ENCODE measurements at places on chromosomes 13 and 19.
A peak's percentile ranks its signal among the peaks of the same experiment; 100 is the strongest.

DNA sequence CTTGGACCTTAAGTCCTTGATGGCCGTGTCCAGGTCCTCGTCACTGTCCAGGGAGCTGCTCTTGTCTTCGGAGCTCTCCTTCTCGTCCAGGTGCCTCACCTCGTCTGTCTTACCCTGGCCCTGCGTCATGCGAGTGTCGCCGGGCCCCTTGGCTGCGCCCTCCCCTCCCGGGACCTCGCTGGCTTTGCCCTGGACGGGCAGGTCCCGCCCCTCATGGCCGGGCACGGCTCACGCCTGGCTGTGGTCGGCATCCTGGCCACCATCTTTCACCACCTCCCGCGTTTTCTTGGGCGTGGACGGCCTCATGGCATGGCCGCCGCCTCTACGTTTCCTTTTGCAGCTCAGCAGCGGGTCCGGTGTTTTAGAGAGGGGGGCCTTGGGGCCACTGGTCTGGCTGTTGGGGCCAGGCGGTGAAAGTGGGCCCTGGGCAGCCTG, 14.8 kb downstream of the RB1 start:
- DNase-seq: no peak

DNA sequence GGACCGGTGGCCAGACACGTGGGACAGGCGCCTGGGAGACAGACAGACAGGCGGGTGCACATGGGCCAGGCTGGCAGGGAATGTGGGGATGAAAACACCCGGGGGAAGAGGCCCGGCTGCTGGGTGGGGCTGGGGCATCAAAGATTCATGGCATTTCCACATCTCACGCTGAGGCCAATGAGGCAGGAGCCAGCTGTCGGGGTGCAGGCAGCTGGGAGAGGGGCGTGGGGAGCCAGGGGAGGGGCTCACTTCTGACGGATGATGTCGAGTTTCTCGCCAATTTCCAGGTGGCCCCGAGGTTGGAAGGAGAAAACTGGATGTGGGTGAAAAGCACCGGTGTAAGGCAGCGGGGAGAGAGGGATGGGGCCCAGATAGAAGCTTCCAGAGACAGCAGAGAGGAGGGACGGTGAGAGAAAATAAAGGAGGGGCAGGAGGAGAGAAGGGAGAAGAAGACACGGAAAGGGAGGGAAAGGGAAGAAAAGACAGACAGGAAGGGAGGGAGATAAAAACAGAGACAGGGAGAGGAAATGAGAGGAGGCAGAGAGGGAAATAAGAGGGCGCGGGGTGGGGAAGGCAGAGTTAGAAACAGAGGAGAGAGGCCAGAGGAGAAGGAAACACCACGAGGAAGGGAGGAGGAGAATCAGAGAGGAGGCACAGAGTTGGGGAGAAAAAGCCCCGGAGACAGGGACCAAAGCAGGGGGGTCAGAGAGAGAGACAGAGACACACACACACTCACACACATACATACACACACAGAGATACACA, 8.0 kb upstream of the CCER2 start:
- no peak for DNase-seq

- no peak for DNase-seq
These were observed 19.2 kb upstream of the LPAR6 start for GRCh38 chr13:48431987-48432615.

DNA sequence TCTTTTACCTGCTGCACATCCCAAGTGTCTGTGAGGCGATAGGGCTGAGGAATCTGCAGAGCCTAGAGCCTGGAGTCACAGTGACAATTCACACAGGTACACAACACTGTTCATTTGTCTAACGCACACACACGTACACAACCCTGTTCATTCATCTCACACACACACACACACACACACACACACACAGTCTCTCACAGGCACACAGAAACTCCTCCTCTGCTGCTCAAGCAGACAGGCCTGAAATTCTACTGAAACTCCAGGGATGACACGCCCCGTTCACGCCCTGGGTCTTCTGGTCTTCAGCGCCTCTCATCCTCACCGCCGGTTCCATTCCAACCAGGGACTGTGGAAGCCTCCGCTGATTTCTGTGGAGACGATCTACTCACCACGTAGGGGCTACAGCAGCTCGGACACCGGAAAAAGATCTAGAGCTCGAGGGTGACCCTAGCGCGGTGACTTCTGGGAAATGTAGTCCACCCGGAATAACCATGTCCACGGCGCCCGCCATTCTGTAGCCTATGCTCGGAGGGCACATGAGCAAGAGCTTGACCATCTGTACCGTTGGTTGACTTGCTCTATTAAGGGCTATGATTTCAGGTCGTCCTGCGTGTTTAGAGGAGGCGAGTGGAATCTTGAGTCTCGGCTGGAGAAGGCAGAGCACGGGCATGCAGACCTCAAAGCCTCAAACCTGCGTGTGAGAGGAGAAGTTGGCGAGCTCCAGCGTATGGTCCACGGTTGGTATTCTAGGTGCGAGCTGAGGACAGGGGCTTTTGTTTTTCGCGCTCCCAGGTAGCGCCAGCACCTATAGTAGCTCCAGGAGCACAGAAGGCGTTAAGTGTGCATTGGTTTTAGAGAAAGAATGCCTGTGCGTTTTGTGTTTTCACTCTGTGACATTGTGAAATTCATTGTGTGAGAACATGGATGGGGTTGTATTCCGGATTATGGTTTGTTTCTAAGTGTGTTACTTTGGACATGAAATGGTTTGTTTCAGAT, 33.4 kb downstream of the ZNF45 start:
- peak; percentile 51 for DNase-seq

DNA sequence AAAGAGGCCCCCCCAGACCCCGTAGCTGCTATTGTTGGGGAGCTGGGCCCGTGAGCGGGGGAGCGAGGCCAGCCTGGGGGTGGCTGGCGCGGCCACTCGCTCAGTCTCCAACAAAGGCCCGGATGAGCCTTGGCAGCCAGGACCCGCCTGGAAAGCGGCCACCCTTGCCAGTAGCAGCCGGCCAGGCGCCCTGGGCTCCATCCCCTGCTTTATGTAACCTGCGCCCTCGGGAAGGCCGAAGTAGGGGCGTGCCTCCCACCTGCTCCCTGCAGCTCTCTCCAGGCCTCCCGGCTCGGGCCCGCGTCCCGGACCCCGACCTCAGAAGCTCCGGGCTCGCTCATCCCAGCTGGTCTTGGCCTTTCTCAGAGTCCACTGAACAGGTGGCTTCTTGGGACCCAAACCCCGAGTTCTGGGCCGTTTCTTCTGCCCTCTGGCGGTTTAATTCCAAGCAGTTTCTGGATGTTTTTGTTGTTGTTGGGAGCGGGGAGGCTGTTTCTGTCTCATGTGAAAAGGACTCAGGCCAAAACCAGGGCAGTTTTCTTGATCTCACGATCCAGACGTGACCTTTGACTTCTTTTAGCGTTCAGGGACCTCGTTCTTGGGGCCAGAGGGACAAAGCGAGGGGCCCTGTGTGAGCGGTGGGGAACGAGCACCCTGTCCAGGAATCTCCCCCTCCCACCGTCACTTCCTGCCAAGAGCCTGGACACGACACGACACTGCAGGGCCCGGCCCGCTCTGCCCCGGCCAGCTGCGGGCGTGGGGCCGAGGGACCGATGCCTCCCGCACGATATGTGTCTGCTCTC, 1.2 kb downstream of the CDC34 start:
- peak; percentile 88 for DNase-seq

DNA sequence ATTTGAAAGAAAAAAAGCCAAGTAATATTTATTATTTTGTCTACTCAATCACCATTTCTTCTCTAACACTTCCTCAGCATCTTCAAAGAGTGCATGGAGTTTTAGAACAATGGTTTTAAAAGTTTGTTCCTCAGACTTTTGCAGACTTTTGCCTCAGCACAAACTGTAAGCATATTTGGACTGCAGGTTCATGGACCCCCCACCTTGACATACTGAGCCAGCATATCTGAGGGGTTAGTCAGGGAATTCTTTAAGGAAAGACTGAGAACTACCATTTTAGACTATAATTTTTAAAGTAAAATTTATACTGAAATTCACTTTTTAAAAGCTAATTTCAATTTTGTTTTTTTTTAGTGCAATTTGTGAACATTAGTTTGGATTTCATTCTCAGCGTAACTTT, 1676.8 kb upstream of the PCDH20 start:
- no peak for DNase-seq

- no peak for DNase-seq
These were observed 254.7 kb downstream of the KLF12 start for GRCh38 chr13:73879346-73880015.

DNA sequence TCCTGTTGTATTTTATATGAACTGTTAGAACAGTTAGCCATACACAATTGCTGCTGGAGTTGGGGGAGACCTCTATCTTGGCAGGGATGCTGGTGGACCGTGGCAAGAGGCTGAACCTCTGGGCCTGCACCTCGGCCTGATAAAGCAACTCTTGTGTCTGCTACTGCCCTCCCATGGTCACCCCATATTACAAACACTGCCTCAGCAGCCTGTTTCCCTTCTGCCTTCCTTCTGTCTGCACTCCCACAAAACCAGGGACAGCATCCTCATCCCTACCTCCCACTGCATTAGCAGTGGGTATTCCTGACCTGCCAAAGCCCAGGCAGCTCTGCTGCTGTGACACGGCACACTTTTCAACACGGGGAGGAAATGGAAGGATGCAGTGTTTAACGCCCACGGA, 456.4 kb downstream of the FGF14 start:
- DNase-seq: no peak

DNA sequence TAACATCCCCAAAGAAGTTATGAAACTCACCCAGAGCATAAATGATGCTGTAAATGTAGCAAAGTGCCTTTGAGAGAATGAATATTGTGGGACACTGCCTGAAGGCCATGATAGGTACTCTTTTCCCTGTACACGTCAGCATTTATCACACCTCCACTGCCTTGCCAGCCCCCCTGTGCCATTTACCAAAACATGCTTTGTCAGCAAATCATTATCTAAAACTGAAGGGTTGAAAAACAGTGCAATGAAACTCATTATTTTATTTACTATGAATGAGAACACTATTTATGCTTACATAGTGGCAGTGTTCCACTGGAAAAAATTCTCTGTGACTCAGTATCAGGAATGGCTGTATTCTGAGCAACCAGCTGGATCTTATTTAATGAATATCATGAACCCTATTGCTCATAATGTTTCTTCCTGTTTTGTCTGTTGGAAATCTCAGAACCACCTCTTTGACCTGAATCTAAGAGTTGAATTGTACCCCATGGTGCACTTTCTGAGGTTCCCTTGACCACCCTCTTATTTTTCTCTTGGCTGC, 564.1 kb downstream of the DCT start:
- DNase-seq: no peak

DNA sequence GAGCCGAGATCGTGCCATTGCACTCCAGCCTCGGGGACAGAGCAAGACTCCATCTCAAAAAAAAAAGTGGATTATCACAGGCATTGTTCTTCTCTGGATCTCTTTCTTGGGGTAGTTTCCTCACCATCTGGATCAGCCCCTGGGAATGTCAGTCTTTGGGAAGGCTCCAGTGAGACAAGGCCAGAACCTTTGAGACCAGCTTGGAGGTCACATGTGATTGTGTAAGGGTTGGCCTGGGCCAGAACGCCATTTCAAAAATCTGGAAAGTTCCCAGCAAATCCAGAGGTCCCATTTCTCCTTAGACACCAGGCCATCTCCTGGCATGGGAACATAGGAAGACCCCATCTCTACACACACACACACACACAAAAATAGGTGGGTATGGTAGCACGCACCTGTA, 14.2 kb upstream of the ANGPTL8 start:
- no peak for DNase-seq

DNA sequence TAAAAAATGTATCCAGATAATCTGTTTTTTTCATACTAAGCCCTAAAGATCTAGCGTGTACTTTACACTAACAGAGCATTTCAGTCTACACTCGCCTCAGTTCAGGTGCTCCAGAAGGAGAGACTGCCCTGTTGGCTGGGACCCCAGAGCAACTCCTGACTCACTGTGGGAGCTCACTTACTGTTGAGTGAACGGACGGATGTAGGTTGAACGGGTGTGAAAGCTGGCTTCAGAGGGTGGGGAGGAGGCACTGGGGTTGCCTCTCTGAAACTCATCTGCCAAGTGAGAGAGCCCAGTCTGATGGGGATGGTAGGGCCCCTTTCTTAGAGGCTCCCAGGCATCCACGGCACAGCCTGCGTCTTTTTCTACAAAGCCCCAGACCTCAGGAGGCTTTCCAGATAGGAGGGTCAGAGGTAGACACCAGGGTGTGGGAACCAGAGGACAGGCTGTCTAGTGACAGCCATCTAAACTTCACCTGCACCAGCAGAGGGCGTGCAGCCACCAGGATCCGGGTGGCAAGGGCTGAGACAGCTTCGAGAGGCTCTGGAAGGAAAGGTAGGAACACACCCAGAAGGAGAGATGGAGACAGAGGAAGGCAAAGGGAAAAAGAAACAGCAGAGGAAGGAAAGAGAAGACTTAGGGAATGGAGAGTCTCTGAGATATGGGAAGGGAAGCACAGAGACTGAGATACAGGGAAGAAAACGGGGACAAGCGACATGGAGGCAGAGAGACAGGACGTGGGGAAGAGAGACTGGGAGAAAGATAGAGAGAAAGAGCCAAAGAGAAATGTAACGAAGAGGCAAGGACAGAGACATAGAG, 3.7 kb downstream of the KASH5 start:
- DNase-seq: peak; percentile 82

- DNase-seq: no peak
These were observed 1.3 kb upstream of the GALP start for GRCh38 chr19:56174550-56174949.

GRCh38 chr19:6648141-6648715, 21.7 kb downstream of the TNFSF14 start:
- no peak for DNase-seq

DNA sequence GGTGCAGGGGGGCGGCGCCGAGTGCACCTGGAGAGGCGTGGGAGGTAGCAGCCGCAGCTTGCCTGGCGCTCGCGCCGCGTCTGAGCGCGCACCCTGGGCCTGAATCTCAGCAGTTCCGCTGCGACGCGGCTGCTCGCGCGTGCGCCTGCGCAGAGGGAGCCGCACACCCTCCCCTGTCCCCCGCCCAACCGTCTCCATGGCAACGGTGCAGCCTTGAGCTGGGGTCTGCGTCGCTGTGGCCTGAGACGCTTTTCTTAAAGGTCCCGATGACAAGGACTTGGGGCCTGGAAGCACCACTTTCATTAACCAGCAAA, at the start of gene PNMA8B:
Gene PNMA8B (minus strand): TSS at position 82 of the 314 bp plus-strand sequence. CDS start 402 bp downstream, outside the sequence.
- peak; percentile 89 for DNase-seq

DNA sequence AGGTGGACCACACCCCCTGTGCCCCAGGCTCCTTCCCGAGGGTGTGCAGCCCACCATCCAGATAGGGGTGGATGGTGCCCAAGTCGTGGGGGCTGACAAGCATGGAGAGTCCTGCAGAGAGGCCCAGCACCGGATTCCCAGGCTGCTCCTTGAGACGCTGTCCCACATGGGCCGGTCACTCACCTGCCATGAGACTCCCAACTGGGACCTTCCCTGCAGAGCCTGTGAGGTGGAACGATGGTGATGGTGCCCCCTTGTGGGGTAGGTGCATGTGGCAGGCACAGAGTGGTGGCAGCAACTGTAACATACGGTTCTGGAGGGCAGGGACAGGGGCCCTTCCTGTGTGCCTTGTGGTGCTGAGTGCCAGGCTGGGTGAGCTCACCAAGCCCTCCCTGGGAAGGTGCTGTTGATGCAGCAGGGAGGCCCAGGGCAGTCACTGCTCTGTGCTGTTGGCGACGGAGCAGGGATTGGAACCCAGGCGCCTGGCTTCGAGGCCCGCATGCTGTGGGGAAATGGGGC, 33.1 kb downstream of the PPP1R37 start:
- DNase-seq: no peak
